Bone marrow (tissue), 2 donors: ENCODE measurements at places on chromosomes 2 and 18.

GRCh38 chr18:2903006-2903405 lies 56.2 kb downstream of the EMILIN2 start:
- no peak for DNase-seq

DNA sequence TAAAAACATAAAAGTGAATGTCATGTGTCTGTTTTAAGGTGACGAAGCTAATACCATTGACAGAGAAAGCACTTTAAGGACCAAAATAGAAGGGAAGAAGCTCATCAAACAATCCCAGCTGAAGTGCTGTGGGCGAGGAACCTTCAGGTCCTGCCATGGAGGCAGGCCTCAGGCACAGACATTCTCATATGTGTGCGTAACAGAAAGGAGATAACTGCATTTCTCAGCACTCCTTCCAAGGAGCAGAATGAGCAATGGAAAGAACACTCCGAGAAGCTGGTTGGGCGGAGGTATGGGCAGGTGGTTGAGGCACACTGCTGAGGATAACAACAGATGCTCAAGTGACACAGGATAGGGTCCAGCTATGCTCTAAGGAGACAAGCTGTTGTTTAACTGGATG lies 42.4 kb downstream of the PKDCC start:
- DNase-seq, result no peak

DNA sequence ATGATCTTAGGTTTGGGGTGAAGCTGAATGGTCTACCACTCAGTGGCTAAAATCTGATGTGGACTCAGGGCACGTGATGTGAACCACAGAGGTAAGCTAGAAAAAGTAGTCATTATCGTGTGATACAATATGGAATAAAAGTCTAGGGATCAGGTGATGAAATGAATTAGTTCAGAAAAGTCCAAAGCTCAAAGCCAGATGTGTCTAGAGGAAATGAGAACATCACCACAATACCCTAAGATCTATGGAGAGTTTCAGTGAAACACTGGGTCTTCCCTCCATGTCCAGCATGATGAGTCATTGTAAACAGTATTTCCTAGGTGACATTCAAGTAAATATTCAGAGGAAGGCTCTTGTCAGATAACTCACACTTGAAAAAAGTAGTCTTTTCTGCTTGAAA lies 1257.4 kb upstream of the ZEB2 start:
- no peak for DNase-seq

DNA sequence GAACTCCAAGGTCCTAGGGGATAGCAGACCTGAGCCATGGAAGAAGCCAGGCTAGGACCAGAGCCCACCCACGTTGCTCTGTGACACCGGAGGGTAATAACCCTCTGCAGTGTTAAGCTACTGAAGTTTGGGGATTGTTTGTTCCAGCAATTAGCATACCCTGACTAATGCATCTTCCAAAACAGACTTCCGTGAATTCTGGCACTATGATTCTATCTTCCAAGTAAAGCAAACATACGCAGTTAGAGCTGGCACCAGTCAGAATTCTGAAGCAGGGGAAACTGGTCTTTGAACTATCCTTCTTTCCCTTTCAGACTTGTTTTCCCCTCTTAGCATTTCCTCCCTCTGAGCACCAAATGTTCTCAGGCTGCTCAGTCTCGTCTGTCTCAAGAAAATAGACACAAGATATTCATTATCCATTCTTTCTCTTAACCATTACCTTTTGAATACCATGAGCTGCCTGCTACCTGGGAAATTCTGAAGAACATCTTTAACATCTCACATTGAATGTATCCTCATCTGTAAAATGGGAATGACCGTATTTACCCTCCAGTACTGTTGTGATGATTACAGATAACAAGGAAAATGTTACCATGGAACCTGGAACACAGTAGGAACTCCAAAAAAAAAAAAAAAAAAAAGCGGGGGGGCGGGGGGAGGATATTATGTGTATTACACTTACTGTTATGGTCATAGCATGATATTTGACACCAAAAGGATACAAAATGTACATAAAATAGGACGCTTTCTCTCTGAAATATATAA lies 108.2 kb downstream of the TCF4 start:
- DNase-seq, result no peak

- DNase-seq, result no peak
Measured at GRCh38 chr2:102768892-102769291, 7.1 kb downstream of the TMEM182 start.

- no peak for DNase-seq
Measured at GRCh38 chr2:42084231-42084671, 36.4 kb downstream of the PKDCC start.

- no peak for DNase-seq
Measured at GRCh38 chr2:77521548-77521891, 656 bp downstream of the LRRTM4 start.

GRCh38 chr2:27988718-27989117 lies 98.2 kb downstream of the BABAM2 start:
- DNase-seq, result no peak

GRCh38 chr18:44655435-44655834 lies 25.3 kb upstream of the SETBP1 start:
- DNase-seq, result no peak

GRCh38 chr2:185472574-185472973 lies 266.0 kb upstream of the FSIP2 start:
- no peak for DNase-seq

GRCh38 chr2:45643543-45644542 lies 7.6 kb upstream of the PRKCE start:
- peak; percentile 38 for DNase-seq

GRCh38 chr18:21593540-21594257 lies 6.8 kb downstream of the ESCO1 start:
- no peak for DNase-seq

DNA sequence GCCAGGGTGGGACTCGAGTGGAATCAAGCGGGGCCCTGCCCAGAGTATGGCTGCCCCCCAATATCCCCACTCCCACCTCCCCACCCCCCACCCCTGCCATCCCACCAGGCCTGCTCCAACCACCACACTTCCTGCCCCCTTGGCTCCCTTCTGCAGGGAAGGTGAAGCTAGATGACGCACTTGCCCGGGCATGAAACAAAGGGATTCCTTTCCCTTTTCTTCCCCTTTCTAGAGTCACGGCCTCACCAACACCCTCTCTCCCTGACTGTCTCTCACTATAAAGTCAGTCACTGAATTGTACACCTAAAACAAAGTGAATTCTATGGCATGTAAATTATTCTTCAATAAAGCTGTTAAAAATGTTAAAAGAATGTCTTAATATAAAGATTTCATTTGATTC lies 16.0 kb downstream of the ZBTB7C start:
- no peak for DNase-seq

GRCh38 chr2:207248702-207249377 lies 83.1 kb upstream of the KLF7 start:
- no peak for DNase-seq

- DNase-seq, result no peak
Measured at GRCh38 chr2:165010556-165010955, 55.2 kb upstream of the SLC38A11 start.

DNA sequence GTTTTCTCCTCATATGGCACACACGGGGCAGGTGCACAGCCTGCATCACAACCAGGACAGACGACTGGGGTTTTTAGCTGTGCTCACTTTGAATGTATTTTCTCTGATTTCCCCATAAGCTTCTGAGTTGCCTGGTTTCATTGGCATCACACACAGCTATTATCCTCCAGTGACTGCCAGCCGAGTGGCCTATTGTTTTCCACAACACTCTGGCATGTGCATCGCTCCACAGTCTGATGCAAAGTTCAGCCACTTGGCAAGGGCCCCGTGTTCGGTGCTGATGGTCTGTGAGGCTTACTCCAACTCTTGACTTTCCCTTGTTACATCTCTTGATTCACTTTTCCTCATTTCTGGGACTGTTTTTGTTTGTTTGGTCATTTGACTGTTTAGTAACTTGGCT lies 593.1 kb downstream of the CBLN2 start:
- no peak for DNase-seq

DNA sequence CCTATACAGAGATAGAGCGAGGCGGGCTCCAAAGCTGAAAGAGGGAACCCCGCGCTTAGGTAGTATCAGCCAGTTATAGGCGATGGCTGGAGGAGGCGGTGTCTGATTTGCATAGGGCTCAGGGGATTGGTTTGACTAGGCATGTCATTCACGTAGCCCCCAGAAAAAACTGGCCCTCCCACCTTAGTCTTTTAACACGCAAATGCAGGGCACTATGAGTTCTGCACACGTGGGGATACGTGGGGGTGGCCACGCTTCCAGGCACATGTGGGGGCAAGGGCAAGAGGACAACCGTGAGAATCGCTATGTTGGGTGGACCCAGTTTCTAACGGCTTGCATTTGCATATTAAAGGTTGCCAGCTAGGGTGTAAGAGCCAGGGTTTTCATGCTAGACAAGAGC lies 56.7 kb upstream of the MSTN start:
- DNase-seq, result no peak

- DNase-seq, result no peak
Measured at GRCh38 chr2:219688560-219689445, 61.4 kb downstream of the SLC4A3 start.

GRCh38 chr2:15116830-15117229 lies 444.3 kb downstream of the NBAS start:
- no peak for DNase-seq

GRCh38 chr2:38508311-38509039 lies 94.3 kb downstream of the HNRNPLL start:
- peak; percentile 62 for DNase-seq

DNA sequence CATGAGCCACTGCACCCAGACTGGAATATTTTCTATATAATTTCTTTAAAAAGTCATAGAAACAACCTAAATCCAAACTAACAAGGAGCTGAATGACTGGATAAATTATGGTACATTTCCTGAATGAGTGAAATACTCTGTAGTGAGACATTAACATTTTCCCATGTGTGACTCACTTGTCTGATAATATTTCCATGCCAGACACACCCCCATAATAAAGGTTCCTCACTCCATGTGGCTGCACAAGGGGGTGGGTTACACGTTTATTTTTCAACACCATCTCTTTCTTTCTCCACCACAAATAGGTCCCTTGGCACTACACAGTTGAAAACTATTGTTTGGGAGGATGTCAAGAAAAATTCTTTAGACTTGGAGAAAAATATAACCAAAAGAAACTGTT lies 266.3 kb upstream of the LYPD1 start:
- no peak for DNase-seq

DNA sequence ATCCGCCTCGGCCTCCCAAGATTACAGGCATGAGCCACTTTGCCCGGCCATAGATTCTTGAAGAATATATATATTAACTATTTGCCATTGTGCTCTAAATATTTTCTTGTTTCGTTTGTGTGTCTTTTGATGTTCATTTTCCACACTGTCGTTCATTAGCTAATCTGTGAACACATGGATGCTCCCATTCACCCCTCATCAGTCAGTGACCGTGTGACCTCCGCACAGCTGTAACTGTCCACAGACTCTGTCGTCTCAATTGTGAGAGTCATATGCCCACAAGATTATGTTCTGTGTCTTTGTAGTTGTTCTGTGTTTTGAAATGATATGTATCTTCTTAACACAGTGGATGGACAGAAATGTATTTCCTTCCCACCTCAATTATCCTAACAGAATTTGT lies 29.6 kb downstream of the RAMP1 start:
- no peak for DNase-seq

GRCh38 chr18:8504424-8504823 lies 104.8 kb upstream of the RAB12 start:
- no peak for DNase-seq

- DNase-seq, result no peak
Measured at GRCh38 chr2:236947294-236947693, 138.4 kb upstream of the COPS8 start.

DNA sequence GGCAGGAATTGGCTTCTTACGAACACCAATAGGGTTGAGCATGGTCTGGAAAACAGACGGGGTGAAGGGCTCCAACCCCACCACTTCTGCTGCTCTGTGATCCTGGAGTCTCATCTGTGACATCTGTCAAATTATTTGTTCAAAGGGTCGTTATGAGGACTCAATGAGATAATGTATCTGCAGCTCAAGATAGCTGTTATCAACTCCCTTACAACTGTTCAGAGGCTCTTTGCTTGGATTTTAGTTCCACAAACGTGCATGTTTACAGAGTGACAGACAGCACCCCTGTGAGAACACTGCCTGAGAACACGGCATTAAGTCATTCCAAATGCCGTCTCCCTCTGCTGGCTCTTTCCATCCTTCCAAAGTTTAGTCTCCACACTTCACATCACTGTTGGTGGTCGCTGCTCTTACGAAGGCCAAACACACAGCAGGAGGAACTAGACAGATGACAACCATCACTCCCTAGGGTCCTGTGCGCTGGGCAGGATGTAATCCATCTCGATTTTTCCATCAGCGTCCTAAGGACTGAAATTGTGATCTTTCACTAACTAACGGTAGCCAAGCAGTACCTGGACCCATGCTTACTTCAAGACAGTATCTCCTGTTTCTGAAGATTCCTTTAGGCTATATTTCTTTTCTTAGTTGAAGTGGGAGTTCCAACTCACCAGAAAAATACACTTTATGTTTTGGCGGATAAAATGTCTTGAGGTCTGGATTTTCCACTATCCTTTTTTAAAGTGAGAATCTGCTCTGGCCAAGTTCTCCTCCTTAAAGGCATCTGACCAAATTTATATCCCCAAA lies 220.3 kb downstream of the ANAPC1 start:
- DNase-seq, result no peak

DNA sequence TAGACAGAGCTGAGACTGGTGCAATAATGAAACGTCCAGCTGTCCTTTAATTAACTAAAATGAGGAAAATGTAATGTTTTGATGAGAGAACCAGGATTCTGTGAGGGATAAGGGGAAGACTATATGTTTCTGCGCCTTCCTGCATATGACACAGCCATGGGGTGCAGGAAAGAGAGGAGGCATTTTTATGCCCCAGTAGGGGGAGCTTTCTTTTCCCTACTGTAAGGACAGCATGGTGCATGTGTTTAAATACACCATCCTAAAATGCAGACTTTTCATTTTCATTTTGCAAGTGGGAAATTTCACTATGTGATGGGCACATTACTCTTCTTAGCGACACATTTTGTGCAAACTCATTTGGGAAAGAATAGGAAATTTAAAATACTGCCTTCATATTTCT lies 446.1 kb downstream of the ARHGAP15 start:
- no peak for DNase-seq

DNA sequence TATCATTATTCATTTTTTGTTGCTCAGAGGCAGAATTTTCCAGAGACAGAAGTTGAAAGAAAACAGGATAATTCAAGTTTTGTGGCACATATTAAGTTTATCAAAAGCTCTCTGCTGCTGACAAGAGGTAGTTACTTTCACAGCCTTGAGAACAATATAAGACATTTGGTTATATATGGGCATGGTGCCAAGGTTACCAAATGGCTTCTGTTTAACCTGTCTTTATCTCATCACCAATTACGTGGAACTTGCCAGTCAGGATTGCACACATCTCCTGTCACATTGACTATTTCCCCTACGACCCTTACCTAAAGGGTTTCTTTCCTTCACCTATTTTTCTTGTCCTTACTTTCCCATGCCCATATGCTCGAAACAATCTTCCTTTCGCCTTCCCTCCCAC lies 35.9 kb downstream of the KLF7 start:
- DNase-seq, result no peak

- DNase-seq, result no peak
Measured at GRCh38 chr18:36672437-36673344, 156.1 kb downstream of the TPGS2 start.

DNA sequence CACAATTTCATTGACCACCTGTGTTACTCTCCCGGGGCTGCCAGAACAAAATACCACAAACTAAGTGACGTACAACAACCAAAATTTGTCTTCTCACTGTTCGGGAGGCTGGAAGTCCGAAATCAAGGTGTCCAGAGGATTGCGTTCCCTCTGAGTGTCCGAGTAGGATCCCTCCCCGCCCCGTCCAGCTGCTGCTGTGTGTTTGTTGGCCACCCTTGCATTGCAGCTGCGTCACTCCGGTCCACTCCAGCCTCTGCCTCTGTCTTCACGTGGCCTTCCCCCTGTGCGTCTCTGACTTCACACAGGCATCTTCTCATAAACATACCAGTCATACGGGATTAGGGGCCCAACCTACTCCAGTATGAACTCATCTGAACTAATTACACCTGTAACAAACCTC lies 251.8 kb upstream of the SMIM21 start:
- no peak for DNase-seq
